Stimulated activated CD4-positive, alpha-beta T cell treated with anti-CD3 and anti-CD28 coated beads, Interleukin-1b, Interleukin-23, amount 100 ng/mL, for 1 hour (primary cell): ENCODE measurements at places on chromosomes 11 and 22.

DNA sequence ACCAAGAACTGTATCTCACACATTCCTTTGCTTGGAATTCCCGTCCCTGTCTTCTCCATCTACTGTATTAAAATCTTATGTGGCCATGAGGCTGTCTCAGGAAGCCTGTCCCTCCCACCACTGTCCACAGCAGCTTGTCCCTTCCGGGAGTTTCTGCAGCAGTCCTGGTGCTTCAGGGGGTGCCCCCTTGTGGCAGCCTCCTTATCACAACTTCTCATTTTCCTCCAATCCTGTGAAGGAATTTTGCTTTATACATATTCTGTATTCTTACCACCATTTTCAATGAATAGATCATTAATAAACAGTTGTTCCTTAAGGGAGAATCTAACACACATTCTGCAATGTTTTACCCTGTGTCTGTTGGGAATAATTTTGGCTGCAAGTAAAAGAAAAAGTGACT lies 220.4 kb upstream of the RAG2 start:
- DNase-seq = no peak

GRCh38 chr11:37230865-37231264 lies 632.8 kb upstream of the RAG2 start:
- no peak for DNase-seq

- DNase-seq = peak; percentile 25
Observed at GRCh38 chr11:114036147-114036811, 23.2 kb upstream of the ZBTB16 start.

- no peak for DNase-seq
Observed at GRCh38 chr22:42065438-42066125, 5.0 kb downstream of the NAGA start.

- no peak for DNase-seq
Observed at GRCh38 chr11:120431633-120432032, 79.9 kb upstream of the GRIK4 start.

DNA sequence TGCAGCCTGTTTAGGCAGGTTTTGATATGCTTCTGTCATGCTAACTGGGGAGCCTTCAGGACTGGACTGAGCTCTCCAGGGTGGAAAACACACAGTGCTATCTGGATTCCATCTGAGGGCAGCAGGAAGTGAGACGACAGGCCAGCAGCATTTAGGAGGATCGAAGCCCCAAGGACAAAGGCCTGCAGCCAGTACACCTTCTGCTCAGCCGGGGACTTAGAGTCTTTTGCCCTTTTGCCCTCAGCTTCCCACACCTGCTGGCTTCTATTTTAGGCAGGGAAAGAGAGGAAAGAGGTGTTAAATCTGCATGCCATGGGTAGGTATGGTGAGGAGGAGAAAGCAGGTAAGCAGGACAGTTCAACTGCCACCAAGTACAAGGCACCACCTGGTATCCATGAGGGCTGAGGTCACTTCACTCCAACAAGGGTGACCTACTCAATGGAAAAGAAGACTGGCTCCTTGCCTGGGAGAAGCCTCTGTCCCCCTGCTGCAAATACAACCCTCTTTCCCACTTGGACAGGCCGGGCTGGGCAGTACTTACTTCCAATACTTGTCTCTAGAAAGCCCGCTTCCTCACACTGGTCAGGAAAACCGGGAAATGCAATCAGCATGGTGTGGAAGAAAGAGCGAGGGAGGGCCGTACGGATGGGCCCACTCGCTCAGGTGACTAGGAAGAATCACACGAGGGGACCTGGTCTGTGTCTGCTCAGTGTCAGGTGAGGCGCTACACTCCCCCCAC lies 12.3 kb downstream of the LARGE2 start:
- no peak for DNase-seq

DNA sequence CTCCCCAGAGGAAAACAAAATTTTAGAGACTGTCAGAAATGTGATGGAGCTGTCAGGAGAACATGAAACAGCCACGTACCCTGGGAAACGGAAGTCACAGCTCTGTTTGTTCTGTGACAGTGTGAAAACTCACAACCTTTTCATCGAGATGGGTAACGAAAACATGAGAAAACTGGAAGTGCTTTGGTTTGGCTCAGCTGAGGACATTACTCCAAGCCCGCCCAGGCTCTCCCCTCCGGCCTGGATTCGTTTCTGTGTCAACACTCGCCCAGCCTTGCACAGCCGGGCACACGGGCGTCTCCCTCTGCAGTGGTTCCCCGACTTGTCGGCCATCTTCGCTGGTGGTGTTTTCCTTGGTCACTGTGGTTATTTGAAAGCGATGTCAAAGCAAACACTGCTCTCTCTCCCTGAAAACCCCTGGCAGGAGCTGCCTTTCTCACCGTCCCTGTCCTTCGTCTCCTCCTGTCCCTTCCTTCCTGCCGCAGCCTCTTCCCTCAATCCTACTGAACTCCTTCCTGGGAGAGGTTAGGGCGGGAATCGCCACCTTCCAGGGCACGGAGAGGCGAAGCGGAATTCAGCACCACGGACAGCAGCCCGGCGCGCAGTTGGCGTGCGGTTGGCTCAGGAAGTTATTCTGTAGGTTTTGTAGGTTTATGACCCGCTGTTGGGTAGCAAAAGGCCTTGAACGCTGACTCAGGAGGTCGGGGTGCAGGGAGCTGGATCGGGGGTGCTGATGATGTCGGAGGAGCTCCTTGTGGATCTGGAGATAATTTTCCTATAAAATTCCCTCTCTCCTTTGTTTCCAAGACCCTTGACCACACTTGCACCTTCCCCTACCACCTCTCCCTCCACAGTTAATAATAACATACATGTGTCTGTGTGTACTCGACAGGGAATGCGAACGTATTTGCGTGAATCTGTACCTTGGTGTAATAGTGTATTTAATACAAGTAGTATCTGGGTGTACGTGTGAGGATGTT lies 13.1 kb upstream of the RPS19BP1 start:
- DNase-seq = no peak

GRCh38 chr22:29555065-29555644 lies 1.6 kb upstream of the THOC5 start:
- DNase-seq = no peak

- no peak for DNase-seq
Observed at GRCh38 chr11:23313001-23313400, 452.7 kb upstream of the CCDC179 start.

DNA sequence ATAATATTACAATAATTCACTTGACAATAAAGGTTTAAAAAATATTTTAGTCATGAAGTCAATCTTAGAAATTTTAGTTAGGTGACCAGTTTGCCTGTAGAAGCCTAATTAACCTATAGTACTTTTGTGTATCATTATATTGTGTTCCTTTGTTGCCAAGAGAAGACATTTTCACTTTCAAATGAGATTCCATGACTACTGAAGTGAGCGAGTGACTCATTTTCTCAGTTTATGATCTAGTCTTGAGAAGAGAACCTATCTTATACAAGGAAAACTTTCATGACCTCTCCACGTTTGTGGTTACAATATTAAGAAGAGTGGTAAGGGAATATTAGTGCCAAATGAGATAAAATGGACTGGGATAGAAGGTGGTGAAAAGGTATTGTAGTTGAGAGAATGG lies 423.9 kb upstream of the CHORDC1 start:
- DNase-seq = no peak
